ENCODE measurements at places on chromosomes 6 and 20.
A peak's percentile ranks its signal among the peaks of the same experiment; 100 is the strongest.

DNA sequence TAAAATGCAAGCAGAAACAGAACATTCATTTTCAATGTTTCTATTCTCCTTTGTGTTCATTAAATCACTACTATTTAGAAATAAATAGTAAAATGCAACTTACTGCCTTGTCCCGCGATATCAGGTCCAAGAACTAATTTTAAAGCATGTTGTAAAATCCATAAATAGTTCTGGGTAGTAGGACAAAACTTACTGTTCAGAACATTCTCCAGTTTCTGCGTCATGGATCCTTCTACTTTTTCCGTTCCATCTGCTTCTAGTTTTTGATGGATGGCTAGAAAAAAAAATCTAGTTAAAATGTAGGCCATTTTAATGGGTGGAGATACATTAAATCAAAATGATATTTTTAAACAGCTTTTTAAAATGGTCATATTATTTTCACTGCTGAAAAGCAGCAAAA is 47.0 kb downstream of the HUS1B start:
- no peak for DNase-seq

DNA sequence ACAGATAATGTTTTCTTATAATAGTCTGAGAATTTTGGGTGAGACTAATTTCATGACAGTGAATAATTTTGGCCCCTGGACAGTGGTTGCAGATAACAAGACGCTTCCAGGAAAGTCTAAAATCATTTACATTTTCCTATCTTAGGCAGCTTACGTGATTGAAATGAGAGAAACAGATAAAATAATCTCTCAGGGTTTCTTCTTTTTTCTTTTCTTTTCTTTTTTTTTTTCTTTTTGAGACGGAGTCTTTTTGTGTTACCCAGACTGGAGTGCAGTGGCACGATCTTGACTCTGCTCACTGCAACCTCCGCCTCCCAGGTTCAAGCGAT is 4.2 kb upstream of the SERPINB1 start:
- no peak for DNase-seq

- no peak for DNase-seq
These were observed 108.6 kb upstream of the SLC2A12 start for GRCh38 chr6:134161041-134161440.

DNA sequence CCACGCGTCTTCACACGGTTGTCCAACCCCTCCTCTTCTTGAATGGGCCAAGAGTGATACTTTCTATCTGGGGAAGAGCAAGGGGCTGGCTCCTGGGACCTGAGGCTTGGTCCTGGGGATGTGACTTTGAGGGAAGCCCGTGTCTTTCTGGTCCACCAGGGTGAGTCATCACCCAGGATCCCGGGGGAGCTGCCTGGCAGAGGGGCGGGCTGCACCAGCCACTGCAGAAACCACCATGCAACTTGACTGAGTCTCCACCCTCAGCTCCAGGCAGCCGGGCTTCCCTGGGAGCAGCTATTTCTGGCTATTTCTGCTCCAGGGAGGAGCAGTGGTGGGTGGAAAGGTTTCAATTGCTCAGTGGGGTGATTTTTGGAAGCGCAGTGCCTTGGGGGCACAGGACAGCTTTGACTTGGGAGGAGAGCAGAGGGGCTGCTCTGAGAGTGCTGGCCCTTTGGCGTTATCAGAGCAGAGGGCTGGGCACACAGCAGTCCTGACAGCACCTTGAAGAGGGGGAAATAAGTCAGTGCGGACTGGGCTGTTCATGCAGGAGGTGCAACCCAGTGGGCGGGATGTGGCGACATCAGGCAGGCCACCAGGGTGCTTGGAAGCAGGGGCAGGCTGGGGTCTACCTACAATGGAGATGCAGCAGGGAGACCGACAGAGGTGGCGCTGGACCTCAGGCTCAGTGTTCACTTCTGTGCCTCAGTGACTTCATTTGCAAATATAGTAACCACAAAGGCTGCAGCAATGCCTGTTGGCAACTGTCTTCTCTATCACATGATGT is 45.1 kb upstream of the FAM83D start:
- DNase-seq, result no peak

GRCh38 chr6:113277111-113277510 is 580.0 kb upstream of the MARCKS start:
- no peak for DNase-seq

GRCh38 chr20:37473249-37474000 is 47.6 kb upstream of the NNAT start:
- no peak for DNase-seq

DNA sequence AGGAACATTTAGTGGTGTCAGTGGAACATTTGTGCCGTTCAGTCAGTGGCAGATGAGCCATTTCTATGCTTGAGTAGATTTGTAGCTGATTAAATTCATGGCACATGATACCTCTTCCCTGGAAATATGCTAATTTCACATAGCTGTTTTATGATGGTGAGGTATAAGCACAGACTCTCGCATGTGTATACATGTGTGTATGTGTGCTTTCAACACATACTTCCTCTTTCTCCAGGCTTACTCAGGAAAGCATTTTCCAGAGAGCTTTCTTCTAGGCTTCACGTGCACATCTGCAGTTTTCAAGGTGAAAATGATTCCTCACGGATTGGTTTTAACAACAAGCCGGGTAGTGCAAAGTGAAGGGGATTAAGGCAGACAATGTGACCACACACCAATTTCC is 396.5 kb downstream of the HDGFL1 start:
- DNase-seq, result no peak

GRCh38 chr20:23251779-23252178 is 98.8 kb upstream of the NXT1 start:
- no peak for DNase-seq

- no peak for DNase-seq
These were observed 480.2 kb upstream of the SPTLC3 start for GRCh38 chr20:12528591-12529041.

DNA sequence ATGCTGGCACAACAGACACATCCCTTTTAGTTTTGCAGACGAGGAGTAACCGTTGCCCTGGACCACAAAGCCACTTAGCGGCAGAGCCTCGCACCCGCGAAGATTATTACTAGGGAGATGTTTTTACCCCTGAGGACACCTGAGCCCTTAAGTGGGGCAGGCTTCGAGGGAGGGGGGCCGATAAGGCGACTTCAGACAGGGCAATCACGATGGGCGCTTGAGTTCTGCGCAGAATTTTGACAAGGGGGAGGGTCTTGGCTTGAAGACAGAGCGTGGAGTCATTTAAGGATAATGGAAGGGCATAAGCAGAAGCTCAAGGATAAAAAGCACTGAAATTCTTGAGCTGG is 650 bp upstream of the TTK start:
- peak; percentile 8 for DNase-seq

- DNase-seq, result peak; percentile 79
These were observed 496 bp downstream of the TMEM242 start for GRCh38 chr6:157322792-157323254.

GRCh38 chr6:142927271-142927580 is 17.8 kb downstream of the HIVEP2 start:
- no peak for DNase-seq
